Activated naive CD4-positive, alpha-beta T cell treated with anti-CD3 and anti-CD28 coated beads, Interleukin-2, amount 50 U/mL, for 16 hours (primary cell): ENCODE measurements at places on chromosomes 1 and 21.

GRCh38 chr1:82099170-82099569 lies 298.4 kb downstream of the ADGRL2 start:
- DNase-seq, result no peak

GRCh38 chr1:206467915-206468314 lies 2.4 kb upstream of the IKBKE start:
- DNase-seq, result no peak

- DNase-seq, result no peak
Measured at GRCh38 chr1:194931166-194931565, 1677.1 kb downstream of the KCNT2 start.

- DNase-seq, result no peak
Measured at GRCh38 chr1:152811050-152811449, 721 bp upstream of the LCE1B start.

DNA sequence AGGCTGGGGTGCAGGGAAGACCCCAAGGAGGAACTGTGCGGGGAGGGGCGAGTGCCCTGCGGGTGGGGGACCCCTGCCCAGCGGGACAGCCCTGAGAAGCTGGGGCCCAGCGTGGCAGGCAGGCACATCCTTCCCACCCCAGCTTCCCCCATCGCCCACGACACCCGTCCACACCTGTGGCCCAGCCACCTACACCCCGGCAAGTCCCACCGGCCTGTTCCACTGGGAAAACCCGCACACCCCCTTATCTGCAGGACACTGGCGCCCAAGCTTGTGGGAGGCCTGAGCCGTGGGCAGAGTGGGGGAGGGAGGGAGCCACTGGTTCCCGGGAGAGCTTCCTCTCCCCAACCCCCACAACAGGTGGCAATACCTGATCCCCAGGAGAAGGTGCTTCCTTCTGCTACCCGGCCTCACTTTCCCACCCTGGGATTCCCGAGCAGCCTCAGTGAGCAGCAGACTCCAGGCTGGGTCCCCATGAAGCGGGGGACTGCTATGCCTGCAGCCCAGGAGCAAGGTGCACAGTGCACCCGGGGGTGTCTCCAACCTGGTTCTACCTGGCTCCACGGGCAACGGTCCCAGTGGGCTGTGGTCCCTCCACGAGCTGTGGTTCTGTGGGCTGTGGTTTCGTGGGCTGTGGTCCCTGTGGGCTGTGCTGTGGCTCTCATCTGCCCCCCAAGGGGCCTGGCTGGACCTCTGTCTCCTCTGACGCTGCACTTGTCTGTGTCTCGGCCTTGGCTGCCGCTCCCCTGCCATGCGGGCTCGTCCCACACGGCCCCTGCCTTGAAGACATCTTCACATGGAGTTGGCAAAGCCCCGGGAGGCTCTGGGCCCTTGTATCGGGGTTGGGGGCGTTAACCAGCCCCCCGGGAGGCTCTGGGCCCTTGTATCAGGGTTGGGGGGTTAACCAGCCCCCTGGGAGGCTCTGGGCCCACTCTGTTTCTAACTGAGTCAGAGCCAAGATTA lies 37.8 kb upstream of the POFUT2 start:
- peak; percentile 11 for DNase-seq

DNA sequence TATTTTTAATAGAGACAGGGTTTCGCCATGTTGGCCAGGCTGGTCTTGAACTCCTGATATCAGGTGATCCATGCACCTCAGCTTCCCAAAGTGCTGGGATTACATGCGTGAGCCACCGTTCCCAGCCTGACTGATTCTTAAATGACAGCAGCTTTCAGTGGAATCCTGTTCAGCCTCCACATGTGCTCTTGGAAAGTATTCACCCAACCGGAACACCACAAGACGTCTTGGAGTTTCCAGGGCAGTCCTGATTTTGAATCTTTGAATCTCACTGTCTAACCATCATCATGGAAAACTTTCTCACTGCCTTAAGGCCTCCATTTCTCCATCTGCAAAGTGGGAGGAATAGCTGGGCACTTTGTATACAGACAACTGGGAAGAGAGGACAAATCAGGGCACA lies 58.1 kb upstream of the ITPKB start:
- no peak for DNase-seq

- DNase-seq, result no peak
Measured at GRCh38 chr1:53156783-53157182, 14.3 kb upstream of the SLC1A7 start.

DNA sequence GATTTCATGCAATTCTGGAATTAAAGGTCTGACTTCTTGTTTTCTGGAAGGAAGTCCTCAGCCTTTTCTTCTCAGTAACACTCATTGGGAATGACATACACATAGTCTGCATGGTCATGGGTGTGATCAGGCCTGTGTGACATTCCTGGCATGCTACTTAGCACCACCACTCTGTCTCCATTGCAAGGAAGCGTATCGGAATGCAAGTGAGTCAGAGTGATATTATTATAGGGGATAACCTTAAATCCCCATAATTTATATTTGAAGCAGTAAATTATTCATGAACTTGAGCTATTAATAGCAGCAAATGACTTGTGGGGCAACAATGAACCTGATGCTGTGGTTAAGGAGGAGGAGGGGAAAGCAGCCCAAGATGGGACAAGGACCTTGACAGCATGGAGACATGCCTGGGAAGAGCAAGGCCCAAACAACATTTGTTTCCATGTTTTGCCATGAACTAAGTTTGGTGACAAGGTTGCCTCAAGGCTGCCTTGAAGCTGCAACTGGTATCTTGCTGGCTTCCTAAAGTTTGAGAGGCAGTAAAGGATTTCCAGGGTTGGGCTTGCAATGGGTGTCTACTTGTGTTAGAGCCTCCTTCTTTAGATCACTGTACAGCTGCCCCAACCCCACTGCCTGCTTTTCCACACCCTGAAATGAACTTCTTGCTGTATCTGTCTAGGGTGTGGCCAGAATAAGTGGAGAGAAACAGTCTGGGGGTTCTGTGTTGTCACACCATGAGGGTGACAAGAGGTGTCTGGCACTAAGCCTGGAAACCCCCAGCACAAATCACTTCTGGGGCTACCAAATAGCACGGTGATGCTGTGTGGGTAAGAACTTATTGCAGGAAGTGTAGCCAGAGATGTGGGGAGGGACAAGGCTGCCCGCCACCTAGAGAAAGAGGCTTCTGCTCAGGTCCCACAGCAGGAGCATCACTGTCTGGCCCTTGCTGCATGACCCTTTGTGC lies 4.6 kb downstream of the MAB21L3 start:
- no peak for DNase-seq

GRCh38 chr1:100396651-100397050 lies 44.3 kb downstream of the CDC14A start:
- no peak for DNase-seq

GRCh38 chr1:182476625-182477024 lies 26.7 kb downstream of the RGSL1 start:
- no peak for DNase-seq

DNA sequence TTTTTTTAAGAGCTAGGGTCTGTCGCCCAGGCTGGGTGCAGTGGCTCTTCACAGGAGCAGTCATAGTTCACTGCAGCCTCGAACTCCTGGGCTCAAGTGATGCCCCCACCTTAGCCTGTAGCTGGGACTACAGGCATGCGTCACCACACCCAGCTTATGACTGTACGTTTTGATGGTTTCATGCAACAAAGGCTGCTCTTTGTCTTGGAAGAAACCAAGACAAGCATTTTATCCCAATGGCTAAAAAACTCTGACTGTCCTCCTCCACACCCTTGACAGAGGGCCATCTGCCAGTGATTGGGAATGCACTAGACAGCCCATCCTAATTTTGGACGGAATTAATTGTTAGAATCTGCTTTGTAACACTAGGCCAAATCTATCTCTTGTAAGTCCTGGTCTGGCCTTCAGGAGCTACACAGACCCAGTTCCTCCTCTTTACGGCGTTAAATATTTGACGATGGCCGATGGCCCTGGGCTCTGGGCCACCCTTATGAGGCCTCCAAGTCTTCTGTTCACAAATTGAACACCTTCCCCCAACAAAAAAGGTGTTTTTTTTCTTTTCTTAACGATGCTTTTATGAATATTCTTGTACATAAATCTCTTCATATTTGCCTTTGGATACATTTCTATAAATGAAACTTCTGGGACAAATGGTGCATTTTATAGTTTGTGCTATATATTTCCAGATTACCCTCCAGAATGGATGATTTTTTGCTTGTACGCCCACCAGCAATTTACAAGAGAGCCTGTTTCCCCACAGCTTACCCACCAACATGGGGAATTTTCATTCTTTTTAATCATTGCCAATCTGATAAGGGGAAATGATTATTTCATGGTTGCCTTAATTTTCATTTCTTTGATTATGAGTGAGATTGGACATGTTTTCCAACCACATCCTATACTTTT lies 104.8 kb upstream of the SLC25A33 start:
- DNase-seq, result no peak

DNA sequence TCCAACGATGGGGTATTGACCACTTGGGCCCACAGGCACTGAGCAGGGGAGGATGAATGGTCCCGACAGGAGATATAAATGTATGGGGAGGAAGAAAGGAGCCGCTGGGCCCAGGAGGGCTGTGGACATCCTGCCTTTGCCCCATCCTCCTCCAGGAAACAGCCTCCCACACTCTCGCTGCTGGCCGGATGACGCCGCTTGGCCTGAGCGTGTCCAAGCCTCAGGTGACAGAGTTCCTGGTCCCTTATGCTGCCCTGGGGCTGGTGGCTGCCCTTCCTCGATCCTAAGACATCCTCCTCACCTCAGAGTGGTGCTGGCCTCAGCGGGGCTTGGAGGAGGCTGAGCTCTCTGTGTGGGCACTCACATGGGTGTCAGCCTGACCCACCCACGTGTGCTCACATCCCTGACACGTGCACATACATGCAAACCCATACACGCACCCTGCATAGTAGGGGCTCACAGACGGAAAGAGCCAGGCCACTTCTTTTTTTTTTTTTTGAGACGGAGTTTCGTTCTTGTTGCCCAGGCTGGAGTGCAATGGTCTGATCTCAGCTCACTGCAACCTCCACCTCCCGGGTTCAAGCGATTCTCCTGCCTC lies 5.9 kb upstream of the SERINC2 start:
- no peak for DNase-seq

- DNase-seq, result peak; percentile 38
Measured at GRCh38 chr21:25562660-25563059, 44.6 kb downstream of the MRPL39 start.

DNA sequence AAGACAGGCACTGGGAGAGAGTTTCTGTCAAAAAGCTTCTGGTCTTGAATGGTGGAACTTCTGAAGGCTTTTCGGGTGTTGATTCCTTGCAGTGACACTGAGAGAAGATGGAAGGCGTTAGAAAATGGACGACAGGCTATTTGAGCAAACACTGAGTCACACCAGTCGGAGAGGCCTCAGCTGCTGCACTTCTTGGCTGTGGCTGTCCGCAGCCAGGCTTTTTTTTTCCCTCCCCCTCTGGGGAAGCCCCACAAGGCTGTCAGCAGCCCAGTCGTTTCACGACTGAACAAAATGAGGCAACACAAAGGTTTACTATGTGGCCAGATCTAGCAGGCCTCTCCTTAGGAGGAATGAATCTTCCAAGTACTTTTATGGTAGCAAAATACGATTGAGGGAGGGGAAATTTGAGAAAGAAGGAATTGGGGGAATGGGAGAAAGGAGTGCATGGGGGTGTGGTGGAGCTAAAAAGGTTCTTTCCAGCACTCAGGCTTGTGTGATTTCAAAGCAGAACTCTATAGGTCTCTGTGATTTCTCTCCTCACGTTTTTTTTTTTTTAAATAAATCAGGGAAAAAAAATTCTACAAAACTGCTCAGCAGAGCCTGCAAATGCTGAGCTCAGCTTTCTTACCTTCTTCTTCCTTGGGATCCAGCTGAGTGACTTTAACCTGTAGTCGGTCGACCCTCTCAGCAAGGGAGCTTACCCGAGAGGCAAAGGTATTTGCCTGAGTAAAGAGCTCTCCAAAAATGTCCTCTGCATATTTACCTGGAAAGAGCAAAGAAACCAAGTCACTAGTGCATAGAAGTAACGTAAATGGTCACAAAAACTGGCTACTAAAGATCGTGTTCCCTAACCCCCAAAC lies 26.1 kb downstream of the GPR3 start:
- no peak for DNase-seq

DNA sequence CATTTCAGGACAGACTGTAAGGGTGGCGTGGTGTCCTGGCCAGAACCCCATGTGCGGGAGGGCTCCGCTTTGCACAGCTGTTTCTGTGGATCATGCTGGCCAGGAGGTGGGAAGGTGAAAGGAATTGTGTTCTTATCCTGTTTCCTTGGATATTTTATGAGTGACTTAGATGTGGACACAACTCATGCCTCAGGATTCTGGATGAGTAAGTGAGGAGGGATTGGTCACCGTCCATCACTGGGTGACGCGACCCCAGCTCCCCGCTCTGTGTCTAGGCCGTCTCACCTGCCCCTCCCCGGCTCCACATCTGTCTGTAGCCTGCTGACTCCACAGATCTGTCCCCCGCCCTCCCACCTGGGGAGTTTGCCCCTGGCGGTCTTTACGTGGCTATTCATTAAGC lies 48.8 kb downstream of the PIK3CD start:
- no peak for DNase-seq

- no peak for DNase-seq
Measured at GRCh38 chr1:234208351-234208750, 164.9 kb upstream of the COA6 start.

DNA sequence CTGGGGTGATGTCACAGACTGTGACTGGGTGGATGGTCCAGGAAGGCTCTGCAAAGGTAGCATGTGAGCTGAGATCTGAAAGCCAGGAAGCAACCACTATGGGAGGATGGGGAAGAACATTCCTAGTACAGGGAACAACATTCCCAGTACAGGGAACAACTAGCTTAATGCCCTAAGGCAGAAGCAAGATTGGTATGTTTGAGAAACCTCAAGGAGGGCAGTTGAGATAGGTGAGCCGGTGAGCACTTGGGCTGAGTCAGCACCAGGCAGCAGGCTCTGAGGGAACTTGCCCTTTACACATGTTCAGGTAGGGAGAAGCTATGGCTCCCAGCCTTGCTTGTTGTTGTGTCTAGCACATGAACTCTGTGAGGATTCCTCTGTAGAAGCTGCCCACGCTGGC lies 24.2 kb upstream of the CACNA1E start:
- no peak for DNase-seq

GRCh38 chr1:244642526-244642925 lies 10.4 kb upstream of the DESI2 start:
- DNase-seq, result no peak

GRCh38 chr1:183702087-183702812 lies 49.1 kb upstream of the APOBEC4 start:
- DNase-seq, result no peak

DNA sequence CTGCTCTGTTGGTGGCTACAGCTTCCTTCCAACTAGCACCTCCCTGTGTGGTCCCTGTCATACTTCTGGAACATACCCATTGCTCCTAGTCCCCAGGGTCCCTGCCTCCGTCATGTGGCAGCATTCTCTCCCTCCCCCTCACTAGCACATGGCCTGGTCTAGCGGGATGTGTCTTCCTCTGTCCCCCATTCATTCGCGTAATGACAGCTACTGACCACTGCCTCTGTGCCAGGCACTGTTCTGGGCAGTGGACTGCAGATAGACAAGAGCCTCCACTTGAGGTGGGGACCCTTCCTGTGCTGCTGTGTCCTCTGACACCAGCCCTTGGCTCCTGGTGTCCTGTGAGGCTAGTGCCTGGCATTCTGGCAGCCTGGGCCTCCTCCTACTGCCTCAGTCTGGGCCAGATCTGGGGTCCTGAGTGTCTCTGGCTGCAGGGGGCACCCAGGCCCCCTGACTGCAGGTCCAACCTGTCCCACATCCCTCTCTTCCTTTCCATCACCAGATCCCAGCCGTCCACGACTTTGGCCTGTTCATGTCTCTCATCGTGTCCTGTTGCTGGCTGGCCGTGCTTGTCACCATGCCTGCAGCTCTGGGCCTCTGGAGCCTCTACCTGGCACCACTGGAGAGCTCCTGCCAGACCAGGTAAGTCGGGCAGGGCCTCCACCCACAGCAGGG lies 38.1 kb downstream of the DISP3 start:
- DNase-seq, result no peak
